ENCODE measurements at places on chromosomes 11 and 22. TPM values are rescaled to one million over a fixed set of nuclear protein-coding genes. Genes with fewer than 3 reads are reported as not detected.

The SLC15A3 gene
- 24.5 TPM for polyA plus RNA-seq

The APLNR gene
- 93.8 TPM for polyA plus RNA-seq

DNA sequence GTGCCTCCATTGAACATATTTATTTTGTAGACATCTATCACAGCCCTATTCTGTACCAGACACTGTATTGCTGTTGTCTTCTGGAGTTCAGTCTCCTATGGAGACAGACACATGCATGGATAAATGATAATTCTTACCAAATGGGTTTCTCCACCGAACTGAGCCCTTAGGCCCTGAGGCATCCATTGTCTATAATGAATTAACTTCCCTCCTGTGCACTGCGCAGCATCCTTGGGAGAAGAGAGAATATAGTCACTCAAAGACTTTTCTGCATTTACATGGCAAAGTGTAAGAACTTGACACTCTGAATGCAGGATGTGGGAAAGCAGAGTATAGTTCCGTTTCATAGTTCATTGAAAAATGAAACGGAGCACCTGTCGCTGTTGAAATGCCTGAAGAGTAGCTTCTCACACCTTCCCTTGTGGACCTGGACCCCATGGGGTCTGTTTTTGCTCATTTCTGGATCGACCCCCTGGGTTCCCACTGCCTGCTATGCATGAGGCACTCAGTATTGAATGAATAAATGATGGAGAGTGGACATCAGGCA, 6.2 kb downstream of the ZNRF3 start:
- DNase-seq, result no peak

DNA sequence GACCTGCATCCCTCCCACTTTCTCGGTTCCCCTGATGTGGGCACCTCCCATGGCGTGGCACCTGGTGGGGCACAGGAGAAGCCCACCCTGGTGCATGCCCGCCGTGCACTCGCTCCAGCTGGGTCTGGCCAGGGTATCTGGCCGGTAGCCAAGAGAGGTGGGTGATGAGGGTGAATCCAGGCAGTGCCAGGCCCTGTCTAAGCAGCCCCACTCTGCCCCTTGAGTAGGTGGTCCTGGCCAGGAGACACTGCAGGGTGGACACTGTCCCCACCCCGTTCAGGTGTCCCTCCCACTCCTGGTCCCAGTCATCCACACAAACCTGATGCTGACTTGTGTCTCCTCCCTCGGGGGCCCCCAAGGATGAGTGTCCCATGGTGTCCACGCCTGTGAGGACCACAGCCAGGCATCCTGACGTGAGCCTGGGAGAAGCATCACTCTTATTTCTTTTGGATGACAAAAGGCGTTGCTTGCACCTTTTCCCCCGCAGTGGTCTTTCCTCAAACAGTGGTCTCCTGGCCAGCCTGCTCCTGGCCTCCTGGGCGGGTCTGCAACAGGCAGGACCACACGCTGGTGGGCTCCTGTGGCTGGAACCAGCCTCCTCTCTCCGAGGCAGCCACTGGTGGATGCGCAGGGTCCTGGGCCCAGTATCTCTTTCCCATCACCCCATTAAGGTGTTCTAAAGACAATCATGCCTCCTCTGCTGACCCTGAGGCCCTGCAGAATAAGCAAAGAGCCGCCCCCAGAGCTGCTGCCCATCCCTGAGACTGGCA, 922.3 kb downstream of the BRD1 start:
- DNase-seq, result no peak

DNA sequence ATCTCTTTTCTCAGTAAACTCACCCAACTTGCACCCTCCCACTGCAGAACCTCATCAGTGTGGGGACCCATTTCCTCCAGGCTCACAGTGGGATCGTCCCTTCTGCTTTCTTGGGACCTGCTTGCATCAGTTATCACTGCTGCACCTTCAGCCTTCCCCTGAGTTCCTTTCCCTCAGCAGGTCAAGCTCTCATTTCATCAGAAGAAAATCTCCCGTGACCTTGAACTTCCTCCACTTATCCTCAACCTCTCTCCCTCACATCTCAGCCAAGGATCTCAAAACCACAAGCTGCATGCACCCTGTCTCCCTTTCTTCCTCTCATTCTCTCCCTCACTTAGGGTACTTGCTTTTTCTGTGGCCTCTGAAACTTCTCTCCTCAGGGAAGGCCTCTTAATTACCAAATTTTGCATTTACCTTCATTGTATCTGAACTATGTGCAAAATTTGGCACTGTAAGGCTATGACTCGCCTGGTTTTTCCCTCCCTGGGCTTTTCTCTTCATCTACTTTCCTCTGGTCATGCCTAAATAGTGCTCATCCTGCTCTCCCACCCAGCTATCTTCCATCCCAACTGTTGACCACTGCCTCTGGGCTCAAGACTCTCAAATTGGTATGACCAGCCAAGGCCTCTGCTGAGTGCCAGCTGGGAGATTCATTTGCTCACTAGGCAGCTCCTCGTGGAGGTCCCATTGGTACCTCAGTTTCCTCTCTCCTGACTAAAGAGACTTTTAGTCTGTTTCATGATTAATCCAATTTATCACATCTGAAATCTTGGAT, 2.7 kb upstream of the RCE1 start:
- DNase-seq, result no peak

DNA sequence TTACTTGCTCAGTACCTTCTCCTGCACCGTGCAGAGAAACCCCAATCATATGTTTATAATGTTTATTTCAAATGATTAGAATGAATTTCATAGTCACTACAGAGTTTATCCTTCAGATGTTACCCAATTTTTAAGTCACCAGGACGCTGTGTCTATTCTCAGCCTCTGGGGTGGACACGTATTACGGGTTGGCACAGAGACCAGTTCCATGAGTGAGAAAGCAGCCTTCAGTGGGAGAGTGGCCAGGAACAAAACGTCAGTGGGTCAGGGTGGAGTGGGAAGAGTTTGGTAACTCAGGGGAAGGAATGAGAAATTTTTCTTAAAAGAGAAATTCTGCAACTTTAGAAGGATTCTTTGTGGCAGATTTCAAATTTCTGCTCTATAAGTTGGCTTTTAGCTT, 77.1 kb upstream of the MTMR2 start:
- DNase-seq, result peak; percentile 89

DNA sequence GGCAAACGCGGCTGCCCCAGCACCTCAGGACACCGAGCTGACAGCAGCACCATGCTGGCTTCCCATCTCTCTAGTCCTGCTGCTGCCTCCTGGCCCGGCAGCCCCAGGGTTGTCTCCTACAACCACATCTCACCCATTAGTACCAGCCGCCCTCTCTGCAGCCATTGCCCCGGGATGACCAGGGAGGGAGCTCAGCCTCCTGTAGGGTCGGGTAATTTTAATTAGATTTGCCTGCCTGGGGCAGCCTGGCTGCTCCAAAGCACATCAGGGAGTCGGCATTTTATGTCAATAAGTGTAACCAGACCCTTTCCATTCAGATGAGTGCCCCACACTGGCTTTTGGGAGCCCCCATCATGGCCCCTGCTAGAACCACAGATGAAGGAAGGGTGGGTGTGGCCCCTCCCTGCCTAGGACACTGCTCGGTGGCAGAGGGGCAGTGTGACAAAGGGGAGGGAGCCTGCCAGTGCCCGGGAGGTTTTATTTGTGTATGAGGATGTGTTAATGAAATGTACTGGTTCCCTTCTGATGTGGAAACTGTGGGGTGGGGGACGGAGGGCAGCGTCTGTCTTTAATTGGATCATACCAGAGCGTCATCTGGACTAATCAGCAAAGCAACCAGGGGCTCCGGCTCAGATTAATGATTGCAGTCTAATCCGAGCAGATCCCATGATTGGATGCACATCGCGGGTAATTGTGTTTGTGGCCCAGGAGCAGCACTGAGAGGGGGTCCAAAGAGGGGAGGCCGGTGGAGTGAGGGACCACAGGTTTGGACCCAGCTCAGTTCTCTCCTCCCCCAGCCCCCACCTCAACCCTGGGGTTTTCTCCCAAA, 125.3 kb downstream of the FEZ1 start:
- DNase-seq, result no peak

GRCh38 chr11:119934866-119935265, 203.0 kb downstream of the TRIM29 start:
- DNase-seq, result no peak

- DNase-seq, result no peak
These were observed 13.0 kb downstream of the GUCD1 start for GRCh38 chr22:24541681-24542515.

DNA sequence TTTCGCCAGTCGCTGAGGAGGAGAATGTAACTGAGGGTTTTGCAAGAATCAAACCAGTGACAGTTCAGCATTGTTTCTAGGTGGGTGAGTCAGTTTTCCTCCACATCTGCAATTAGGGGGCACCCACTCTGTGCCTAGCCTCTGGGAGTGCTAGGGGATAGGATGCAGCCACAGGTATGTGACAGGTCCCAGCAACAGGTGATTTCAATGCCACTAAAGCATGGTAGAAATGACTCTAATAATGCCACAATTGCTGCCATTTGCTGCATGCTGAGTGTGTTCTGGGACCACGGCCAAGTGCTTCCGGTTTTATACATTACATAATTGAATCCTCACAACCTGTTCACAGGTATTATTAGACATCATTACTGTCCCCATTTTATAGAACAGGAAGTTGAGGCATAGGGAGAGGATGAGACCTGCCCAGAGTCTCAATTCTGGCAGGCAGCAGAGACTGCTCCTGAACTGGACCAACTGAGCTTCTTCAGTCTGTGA, 556 bp downstream of the CRYBB2 start:
- no peak for DNase-seq

Measured in muscle of leg (tissue), 16 donors.